ENCODE measurements at places on chromosomes 3 and 15.

GRCh38 chr3:95923496-95924210 is 890.7 kb upstream of the EPHA6 start:
- H3K4me3 ChIP-seq, result no peak overlapping the region
- H3K27me3 ChIP-seq, result no peaks in the 10 kb centered on the region
- H3K27ac ChIP-seq, result peak overlapping the region; percentile 97
- DNase-seq, result peak; percentile 98
- no peaks in the 10 kb centered on the region for H3K36me3 ChIP-seq
- H3K4me1 ChIP-seq, result peaks cover 3% of the 10 kb centered on the region

DNA sequence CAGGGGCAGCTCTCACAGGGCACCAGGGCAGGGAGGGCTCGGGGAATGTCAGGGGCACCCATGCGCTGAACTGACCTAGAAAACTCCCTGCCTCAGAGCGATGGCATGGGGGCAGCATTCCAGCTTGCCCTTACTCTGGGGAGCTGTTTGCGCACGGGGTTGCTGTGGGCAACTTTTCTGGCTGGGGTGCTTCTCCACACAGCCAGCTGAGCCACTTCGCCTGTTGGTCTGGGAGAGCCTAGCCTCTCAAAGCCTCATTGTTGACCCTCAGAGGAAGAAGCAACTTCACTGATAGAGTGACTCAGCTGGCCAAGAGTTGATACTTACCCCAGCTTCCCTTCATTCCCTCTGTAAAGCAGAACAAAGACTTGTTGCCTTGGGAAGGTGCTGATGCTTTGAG is 42.6 kb upstream of the MRPS22 start:
- DNase-seq, result no peak
- no peaks in the 10 kb centered on the region for H3K36me3 ChIP-seq
- H3K27ac ChIP-seq, result peak overlapping the region; percentile 92
- no peak overlapping the region for H3K4me3 ChIP-seq
- no peaks in the 10 kb centered on the region for H3K27me3 ChIP-seq

DNA sequence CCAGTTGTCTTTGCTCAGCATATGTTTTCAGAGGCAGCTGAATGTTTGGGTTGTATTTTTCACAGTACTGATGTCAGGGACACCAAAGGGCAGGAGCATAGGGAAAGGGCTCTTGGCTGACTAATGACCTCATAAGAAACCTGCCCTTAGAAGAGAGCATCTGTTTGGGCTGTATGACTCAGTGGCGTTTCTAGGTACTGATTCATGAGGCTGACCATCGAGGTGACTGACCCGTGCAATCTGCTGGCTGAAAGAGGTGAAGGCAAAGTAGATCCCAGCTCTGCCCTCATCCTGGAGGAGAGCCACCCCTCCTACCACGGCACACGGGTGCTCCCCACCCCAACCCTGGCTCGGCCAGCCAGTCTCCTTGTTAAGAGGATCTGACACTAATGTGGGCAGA is 8.3 kb downstream of the LMCD1 start:
- no peaks in the 10 kb centered on the region for H3K36me3 ChIP-seq
- H3K4me1 ChIP-seq, result peaks cover 29% of the 10 kb centered on the region
- no peak overlapping the region for H3K4me3 ChIP-seq
- no peaks in the 10 kb centered on the region for H3K27me3 ChIP-seq

DNA sequence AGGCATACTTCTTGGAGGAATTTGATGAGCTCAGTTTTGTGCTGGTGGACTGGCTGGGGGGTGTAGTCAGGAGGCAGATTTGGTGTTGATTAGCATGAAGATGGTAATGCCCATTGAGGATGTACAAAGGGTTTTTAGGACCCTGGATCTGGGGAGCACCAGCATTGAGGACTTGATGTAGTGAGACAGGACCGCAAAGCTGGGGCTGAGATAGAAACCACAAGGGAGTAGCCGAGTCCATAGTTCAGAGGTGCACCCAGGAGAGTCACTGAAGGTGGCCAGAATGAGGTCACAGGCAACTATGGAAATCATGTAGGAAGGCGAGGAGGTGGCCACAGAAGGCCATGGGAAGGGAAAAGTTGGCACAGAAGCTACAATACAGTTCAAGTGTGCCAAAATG is 2.7 kb upstream of the CDC25A start:
- H3K36me3 ChIP-seq, result no peaks in the 10 kb centered on the region
- H3K27me3 ChIP-seq, result no peaks in the 10 kb centered on the region
- DNase-seq, result no peak
- peaks cover 4% of the 10 kb centered on the region for H3K4me1 ChIP-seq
- no peak overlapping the region for H3K4me3 ChIP-seq

DNA sequence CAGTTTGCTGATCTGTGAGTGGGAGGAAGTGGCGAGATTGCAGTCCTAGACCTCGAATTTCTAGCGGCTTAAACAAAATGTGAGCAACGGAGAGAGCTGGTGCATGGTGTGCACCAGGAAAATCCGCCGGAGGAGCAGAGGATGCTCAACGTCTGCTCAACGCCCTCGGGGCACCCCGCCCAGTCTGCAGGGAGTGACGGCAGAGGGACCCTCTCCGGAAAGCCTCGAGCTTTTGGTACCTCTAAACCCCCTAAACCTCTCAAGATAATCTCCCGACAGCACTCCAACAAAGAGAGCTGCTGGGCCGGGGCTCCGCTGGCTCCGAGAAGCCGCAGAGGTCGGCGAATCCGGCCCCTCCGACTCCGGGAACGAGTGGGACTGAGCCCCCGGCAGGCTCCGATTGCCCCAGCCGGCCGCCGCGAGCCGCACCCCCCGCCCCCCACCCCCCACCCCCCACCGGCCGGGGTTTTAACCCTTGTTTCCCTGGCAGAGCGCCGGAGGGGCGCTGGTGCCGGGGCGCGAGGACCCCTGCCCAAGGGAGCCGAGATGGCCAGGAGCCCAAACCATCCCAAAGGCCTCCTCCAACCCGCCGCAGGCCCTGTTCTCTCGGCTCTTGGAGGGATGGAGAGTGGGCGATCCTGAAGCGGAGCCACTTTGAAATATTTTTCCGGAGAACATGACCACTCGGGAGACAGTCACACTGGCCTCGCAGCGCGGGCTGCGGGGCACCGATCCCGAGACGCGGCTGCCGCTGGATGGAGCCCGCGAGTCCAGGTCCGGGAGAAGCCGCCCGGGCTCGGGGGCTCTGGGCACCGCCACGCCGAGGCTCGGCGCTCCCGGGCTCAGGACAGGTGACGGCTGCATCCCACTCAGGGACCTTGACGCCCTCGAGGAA is 1.5 kb downstream of the MEGF11 start:
- no peaks in the 10 kb centered on the region for H3K4me1 ChIP-seq
- H3K27ac ChIP-seq, result no peak overlapping the region
- H3K27me3 ChIP-seq, result peaks cover 70% of the 10 kb centered on the region

DNA sequence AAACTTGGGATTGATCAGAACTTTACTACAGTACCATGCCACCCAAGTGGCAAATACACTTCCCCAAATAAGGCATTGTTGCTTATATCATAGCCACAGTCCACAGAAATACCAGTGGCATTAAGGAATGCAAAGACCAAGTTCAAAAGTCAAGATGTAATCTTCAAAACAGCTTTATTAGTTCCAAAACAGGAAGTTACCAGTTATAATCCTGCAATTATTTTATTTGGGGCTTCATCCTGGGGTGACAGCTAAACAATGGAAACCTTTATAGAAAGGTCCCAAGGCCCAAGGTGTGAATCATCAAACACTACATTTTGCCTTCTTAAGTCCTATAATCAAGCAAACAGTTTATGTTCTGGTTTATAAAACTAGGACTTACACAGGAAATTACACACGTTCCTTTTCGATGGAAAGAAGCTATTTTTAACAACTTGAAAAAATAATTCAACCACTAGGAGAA is 30.3 kb upstream of the RNF7 start:
- H3K4me1 ChIP-seq, result peaks cover 9% of the 10 kb centered on the region
- DNase-seq, result peak; percentile 34
- no peaks in the 10 kb centered on the region for H3K27me3 ChIP-seq
- no peaks in the 10 kb centered on the region for H3K36me3 ChIP-seq
- H3K27ac ChIP-seq, result peak overlapping the region; percentile 2
- no peak overlapping the region for H3K4me3 ChIP-seq

GRCh38 chr3:114615523-114616085 is 321.8 kb downstream of the TIGIT start:
- H3K27ac ChIP-seq, result no peak overlapping the region
- no peaks in the 10 kb centered on the region for H3K36me3 ChIP-seq
- no peaks in the 10 kb centered on the region for H3K27me3 ChIP-seq
- no peak for DNase-seq
- no peaks in the 10 kb centered on the region for H3K4me1 ChIP-seq

Data from fibroblast of lung (primary cell).